ENCODE measurements at places on chromosomes 1 and 21.

- no peak for DNase-seq
Observed at GRCh38 chr1:226287587-226287986, 21.4 kb downstream of the LIN9 start.

DNA sequence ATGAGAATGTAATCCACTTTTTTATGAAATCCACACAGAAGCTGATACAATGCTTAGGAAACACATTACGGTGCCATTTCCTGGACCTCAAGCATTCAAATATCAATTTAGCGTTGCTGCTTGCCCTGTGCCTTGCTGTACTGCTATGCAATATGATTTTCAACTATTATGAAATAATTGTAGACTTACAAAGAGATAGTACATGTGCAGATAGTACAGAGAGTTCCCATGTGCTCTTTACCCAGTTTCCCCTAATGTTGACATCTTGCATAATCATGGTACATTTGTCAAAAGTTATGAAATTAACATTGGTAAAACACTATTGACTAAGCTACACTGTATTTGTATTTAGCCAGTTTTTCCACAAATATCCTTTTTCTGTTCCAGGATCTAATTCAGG, 37.7 kb upstream of the PTBP2 start:
- no peak for DNase-seq

GRCh38 chr1:158328426-158328825, 2.9 kb downstream of the CD1B start:
- DNase-seq = no peak

GRCh38 chr1:40824591-40825434, 37.4 kb downstream of the CITED4 start:
- no peak for DNase-seq

DNA sequence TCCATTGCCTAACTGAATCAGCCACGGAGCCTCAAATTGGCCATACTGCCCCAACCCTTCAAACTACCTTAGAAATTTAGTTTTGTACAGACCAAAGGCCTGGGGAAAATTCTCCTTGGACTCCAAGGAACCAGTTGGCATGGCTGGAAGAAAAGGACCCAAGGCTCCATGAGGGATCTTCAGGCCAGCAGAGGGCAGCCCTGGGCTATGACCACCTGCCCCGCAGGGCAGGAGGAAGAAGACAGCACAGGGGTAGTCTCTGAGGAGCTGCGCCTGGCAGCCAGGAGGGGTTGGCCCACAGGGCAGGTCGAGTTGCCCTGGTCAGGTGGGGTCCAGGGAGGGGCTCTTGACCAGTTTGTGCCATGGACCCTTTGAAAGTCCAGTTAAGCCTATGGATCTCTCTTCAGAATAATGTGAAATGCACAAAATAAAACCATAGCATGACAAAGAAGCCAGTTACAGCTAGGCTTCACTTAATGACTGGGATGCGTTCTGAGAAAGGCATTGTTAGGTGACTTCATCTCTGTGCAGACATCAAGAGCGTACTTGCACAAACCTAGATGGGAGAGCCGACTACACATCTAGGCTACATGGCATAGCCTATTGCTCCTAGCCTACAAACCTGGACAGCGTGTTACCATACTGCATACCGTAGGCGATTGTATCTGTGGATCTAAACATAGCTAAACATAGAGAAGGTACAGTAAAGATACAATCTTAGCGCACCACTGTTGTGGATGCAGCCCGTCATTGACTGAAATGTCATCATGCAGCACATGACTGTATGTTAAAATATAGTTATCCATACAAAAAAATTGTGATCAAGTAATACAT, 26.1 kb downstream of the CACNA1S start:
- no peak for DNase-seq

GRCh38 chr1:9338397-9339246, 45.9 kb downstream of the SPSB1 start:
- DNase-seq = no peak

DNA sequence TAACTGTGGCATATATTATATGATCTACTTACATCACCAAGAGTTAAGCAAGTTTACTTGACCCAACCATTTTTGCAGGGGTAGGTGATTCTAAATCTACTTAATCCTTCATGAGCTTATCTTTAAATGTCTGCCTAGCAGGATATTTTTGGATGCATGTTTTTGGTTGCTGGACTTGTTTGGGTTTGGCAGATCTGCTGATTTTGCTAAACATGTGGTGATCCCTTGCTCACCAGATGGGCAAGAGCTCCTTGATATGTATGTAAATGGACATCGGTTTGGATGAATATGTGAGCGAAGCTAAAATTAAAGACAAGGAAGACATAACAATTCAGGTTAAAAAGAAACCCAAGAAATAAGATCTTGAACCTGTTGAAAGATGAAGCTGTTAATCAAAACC, 36.7 kb downstream of the FMN2 start:
- no peak for DNase-seq

DNA sequence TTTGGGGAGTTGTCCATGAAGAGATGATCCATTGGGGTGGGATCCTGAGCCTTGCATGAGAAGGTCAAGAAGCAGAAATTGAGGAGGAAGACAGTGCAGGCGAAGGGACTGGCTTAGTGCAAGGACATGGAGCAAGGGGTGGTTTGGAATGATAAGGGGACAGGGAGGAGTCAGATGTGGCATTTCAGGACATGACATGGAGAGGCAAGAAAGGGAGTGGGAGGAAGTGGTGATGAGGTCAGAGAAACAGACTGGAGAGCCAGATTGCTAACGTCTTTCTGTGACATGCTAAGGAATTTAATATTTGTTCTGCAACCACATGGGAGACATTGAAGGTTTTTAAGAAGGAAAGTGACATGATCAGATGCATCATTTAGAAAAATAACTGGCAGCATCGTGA, 346.8 kb upstream of the FMN2 start:
- no peak for DNase-seq

- no peak for DNase-seq
Observed at GRCh38 chr21:29302359-29302875, 3.7 kb downstream of the BACH1 start.

DNA sequence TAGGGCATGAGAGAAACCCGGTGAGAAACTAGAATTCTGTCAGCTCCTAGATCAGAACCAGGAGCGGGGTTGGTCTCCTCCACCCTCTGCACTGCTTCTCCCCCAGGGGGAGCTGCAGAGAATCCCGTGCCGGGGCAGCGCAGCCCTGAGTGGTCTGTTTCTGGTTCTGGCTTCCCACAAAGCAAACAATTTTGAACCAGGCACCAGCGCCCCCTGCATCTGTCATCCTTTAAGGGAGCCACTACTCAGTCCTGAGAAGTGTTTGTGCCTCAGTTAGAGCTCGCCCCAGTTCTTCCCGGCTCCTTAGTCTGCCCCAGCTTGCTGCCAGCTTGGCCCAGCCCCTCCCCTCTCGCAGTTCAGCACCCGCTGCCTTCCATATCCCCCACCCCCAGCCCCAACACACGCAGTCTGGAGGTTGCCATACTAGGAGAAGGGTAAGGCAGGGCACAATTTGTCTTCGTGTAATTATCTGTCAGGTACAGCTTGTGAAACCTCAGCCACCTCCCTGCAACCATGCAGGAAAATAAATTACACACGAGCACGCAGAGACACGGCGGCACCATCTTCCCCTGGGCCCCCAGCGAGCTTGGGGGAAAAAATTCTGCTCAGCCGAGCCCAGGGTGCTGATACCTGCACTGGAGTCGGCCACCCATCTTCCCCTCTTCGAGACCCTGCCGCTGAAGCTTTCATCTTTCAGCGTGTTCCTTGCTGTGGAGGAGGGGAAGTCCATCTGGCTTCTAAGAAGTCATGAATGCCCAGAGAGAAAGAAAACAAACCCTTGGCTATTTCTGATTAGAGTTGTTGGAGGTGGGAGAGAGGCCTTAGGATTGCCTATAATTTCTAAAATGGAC, 62.6 kb upstream of the CD1D start:
- DNase-seq = peak; percentile 19

- no peak for DNase-seq
Observed at GRCh38 chr1:60386249-60386648, 312.7 kb upstream of the C1orf87 start.

- no peak for DNase-seq
Observed at GRCh38 chr1:185610954-185611353, 123.2 kb upstream of the HMCN1 start.

GRCh38 chr1:69263921-69264391, 303.8 kb upstream of the LRRC7 start:
- no peak for DNase-seq

DNA sequence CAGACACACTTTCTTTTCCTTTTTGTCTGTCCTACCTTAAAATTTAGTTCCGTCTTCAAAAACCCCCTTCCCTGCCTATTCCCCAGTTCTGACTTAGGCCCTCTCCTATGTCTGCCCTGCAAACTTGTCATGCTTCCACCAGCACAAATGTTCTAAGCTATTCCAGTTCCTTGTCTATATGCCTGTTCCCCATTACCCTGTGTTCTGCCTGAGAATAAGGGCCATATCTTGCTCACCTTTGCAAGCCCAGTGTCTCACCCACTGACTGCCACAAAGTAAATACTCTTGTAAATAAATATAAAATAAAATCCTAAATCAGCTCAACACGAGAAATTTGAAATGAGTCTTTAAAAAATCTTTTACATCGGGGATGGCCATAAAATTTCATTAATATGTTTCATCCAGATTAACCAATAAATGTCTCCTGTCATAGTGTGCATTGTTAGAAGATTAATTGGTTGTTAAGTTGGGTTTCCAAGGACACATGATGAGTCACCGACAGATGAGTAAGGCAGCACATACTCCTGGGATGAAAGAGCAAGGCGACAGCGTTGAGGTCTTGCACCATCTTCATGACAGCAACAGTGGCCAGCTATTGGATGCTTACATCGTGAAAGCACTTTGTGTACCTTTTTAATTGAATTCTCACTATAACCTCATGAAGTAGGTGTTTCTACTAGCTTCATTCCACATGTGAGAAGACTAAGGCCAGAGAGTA, 92.6 kb upstream of the NGF start:
- DNase-seq = no peak

DNA sequence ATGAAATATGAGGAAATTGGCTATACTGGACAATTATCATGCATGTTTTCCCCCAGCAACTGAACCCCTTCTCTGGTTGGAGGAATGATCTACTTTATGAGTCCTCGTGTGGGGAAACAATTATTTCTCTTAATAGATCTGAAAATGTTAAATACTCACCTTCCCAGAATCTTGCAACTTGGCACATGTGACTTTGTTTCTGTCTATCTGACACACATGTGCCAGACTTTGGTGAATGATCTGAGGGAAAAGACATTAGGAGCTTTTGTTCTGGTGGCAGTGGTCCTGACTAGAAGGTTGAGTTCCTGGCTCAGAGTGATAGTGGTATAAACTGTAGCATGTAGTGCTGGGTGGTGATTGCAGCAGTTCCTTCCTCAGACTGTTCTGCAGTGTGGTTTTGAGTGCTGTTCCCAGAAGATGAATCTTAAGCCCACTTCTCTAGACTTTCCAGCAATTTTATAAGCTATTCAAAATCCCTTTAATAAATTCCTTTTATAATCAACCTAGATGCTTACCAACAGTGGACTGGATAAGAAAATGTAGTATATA, 59.3 kb upstream of the B3GALNT2 start:
- DNase-seq = no peak

GRCh38 chr1:17165823-17166222, 39.1 kb upstream of the PADI1 start:
- no peak for DNase-seq

GRCh38 chr21:25428537-25428936, 178.7 kb downstream of the MRPL39 start:
- no peak for DNase-seq

DNA sequence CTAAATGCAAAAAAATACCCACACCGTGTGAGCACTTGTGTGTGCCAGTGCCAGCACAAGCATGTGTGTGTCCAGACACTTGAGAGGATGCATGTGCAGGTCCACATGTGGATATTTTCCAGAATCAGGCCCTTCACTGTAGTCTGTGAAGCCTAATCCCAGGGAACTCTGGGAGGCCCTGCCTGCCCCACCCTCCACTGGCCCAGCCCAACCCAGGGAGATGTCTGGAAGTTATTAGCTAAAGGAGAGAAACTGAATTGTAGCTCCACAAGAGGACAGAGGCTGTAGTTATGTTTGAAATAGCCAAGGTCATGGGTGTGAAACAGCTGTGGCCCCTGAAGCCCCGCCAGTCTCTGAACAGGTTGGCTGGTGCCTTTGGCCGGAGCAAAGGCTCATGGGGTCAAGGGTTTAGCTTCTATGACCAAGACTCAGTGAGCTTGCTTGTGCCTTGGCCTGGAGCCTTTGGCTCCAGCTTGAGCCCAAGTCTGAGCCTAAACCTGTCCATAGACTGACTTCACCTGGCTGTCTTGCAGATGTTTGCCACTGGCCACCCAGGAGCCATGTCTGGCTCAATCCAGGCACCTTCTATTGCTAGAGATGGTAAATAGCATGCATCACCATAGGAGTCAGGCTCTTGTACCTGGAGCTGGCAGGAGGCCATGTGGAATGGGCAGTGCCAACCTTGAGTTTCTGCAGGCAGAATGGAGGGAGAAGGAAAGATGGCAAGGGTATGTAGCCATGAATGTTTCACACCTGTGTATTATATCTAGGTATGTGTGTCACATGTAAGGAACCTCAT, 69.9 kb downstream of the TMEM53 start:
- no peak for DNase-seq

DNA sequence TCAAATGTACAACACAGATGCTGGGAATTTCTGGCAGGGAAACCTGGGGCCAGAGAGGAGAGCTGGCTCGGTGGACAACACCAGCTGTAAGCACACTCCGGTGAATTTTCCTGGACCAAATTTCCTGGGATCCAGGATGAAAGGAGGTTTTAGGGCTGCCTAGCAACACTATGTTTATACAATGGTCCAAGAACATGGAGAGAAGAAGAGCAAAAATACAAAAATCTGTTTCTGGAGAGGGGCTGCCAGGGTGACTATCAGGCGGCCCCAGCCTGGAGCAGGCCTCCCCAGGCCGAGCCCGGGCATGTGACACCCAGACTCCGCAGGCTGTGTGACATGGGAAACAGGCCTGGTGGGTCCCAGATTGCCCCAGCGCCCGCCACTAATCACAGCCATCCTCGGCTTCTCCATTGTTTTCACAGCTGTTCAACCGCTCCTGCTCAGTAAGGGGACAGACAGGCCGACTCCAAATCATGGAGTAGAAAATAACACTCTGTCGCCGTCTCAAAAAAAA, 336.0 kb upstream of the NFIA start:
- DNase-seq = no peak

DNA sequence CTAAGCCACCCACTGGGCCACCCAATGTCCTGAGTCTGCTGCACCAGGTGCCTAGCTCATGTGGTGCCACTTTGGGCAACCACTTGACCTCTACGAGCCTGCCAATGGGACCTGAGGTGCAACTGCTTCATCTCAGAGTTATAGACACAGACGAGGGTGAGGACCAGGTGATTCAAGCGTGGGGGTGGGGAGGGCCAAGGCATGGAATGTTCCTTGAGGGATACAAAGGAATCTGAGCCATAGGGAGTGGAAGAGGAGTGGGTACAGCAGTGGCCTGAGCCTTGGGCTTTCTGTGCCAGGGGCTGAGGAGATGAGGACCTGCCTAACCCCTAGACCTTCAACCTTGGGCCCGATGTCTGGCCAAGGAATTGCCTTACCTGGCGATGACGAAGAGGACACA, 209.1 kb downstream of the GRIK3 start:
- no peak for DNase-seq

- peak; percentile 21 for DNase-seq
Observed at GRCh38 chr1:203673550-203674411, 47.1 kb downstream of the ATP2B4 start.

All from stimulated activated CD4-positive, alpha-beta T cell treated with anti-CD3 and anti-CD28 coated beads, TNF-alpha, amount 100 ng/mL, for 4 hours (primary cell).